ENCODE measurements at places on chromosomes 1 and 21.

- DNase-seq = no peak
These were observed 210.0 kb downstream of the GABPA start for GRCh38 chr21:25944672-25945213.

DNA sequence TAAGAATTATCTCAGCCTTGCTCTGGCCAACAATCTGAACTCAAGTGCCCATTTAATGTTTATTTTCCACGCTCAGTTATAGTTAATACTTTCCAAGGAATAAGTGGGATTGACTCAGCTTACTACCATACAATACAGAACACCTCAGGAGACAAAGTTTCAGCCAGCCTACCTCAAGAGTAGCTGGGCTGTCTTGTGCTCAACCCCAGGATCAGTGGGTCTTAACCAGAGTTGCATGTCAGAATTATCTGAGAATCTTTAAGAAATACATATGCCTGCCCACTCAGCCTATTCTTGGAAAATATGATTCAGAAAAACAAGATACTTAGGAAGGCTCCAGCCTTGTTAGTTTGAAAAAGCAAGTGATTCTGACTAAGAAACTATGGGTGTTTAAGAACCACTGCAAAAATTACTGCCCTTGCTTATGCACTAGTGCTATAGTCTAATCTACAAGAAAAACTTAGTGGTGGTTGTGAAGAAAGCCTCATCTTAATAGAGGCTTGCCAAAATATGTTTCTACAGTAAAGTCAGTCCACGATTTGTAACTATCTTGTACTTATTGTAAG, 20.4 kb downstream of the CDC7 start:
- no peak for DNase-seq

DNA sequence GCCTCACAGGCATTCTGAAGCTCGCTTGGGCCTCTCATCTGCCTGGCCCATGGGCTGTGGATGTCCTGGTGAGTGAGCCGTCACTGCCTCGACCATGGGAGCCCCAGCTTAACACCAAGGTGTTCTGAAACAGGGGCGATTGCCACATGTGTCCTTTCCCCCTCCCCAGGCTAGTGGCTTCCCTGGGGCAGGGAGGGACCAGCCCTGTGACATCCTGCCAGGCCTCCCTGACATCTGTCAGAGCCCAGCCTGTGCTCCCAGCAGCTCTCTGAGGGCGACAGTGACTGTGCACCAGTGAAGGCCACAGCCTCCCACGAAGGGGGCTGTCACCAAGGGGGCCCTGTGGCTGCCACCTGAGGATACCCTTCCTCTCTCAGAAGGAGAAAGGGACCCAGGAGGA, 35.9 kb upstream of the CCDC27 start:
- DNase-seq = no peak

DNA sequence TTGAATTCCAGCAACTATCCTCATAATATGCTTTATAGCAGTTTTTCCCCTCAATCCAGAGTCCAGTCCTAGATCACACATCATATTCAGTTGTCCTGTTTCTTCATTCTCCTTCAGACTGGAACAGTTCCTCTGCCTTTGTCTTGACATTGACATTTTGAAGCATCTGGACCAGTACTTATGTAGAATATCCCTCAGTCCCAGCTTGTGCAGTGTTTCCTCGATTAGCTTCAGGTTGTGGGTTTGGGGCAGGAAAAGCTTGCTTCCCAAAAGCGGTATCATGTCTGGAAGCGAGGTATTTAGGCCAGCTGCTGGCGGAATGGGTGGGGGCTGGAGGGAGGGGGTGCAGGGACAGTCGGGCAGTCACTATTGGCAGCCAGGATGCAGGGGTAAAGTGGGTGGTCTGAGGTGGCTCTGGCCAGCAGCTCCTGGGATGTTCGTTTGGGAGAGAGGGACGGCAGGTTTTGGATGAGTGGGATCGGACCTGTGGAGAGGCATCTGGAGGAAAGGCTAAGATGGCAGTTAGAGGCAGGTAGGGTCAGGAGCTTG, 6.5 kb downstream of the THEMIS2 start:
- no peak for DNase-seq

GRCh38 chr1:231596337-231596791, 30.2 kb upstream of the DISC1 start:
- no peak for DNase-seq

- no peak for DNase-seq
These were observed 26.6 kb downstream of the PTPN14 start for GRCh38 chr1:214524824-214525223.

- DNase-seq = no peak
These were observed 31.3 kb downstream of the XKR8 start for GRCh38 chr1:27990920-27991537.

- DNase-seq = no peak
These were observed 18.4 kb downstream of the LORICRIN start for GRCh38 chr1:153277852-153278251.

GRCh38 chr1:80023358-80023757, 1016.8 kb upstream of the ADGRL4 start:
- DNase-seq = no peak

DNA sequence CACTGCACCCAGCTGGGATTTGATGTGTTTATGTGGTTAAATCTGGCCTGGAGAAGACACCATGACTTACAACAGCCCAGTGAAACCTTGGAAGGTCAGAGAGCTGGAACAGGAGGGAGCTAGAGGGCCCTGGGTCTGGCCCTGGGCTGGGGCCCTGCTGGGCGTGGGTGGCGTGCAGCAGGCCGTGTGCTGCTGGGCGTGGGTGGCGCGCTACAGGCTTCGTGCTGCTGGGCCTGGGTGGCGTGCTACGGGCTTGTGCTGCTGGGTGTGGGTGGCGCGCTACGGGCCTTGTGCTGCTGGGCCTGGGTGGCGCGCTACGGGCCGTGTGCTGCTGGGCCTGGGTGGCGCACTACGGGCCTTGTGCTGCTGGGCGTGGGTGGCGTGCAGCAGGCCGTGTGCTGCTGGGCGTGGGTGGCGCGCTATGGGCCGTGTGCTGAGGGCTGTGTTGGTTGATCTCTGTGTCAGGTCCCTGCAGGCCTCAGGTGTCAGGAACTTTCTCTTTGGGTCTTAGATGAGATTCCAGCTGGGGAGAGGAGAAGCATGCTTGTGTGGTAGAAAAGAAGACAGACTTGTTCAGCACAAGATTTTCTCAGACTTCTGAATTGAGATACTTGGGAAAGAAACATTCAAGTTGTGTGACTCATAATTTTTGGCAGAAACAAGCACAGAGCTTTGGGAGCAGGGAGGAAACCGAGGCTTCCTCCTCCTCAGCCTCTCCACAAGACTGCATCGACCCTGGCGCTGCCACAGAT, 66.0 kb downstream of the COL18A1 start:
- DNase-seq = no peak

- no peak for DNase-seq
These were observed 28.3 kb upstream of the RCSD1 start for GRCh38 chr1:167601442-167602383.

DNA sequence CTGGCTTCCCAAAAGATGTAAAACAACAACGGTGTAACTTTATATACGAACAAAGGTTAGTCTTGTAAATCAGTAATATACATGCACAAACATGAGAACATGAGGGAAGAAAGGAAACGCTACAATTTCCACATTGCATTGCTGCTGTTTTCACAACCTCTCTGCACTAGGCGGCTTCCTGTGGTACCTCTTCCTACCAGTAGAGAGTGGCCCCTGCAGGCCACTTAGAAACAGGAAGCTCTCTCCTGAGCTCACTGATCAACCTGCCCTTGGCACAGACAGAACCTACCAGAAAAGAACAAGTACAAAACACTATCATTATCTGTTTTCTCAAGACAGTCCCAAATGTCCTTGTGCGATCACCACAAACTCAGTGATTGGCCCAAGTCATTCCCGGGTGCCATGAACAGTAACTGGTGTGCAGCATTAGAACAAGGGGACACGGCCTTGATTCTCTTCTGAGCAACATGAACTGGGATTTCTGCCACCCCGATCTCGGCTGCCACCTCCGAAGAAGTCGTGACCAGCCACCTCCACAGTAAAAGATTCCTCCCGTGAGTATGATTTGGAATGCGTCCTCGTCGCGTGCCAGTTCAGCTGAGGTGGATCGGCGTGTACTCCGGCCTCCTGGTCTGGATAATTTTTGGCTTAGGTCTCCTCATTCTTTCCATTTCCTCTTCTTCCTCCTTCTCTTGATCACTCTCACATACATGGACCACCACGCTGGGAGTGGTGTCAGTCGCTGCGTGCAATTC, 5.7 kb upstream of the KCNE1 start:
- no peak for DNase-seq

DNA sequence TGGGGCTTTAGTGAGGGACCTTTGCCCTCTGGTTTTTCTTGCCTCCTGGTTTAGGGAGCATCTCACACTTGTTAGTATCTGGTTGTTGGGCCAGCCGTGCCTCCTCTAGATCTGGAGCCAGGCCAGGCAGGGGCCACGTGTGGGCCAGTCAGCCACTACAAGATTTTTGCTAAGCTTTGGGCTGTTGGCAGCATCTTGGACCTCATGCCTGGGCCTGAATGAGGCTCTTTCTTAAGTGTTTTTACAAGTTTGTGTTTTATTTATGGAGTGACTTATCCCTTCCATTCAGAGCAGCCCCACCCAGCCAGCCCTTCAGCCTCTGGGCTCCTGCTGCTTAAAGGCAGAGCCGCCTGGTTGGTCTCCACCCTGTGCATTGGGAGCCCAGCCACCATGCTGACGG, 1.6 kb upstream of the SH3BGRL3 start:
- no peak for DNase-seq

GRCh38 chr21:39669485-39669884, 56.7 kb downstream of the B3GALT5 start:
- no peak for DNase-seq

- DNase-seq = no peak
These were observed 78.4 kb upstream of the DIRAS3 start for GRCh38 chr1:68128820-68129219.

DNA sequence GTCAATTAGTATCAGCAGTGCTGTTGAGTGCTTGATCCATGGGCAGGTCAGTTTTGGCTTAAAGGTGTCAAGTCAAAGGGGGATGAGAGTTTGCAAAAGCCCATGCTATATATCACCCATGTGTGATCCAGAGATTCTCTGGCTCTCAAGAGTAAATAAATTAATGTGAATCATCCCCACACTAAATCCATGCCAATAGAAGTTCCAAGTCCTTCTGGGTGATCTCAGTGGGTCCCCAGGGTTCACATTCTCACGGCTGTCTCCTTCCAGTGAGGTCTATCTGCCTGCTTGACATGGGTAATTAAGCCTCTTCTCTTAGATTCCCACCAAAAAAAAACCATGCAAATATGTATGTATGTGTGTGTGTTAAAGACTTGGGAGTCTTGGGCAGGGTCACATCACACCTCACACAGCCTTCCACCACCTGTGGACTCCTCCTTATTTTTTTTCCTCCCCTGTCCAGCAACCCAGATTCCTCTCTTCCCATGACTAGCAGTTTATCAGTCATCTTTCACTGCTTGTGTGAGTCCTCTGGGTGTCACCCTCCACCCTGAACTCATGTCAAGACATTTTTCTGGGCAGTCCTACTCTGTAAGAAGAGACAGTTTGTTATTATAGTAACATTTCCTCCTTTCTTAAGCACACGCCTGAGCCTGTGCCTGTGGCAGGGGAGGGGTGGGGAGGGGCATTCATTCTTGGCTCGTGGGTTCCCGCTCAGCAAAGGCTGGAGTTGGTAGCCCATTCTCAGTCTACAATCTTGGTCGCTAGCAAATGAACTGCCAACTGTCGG, 14.3 kb upstream of the S100A11 start:
- no peak for DNase-seq

DNA sequence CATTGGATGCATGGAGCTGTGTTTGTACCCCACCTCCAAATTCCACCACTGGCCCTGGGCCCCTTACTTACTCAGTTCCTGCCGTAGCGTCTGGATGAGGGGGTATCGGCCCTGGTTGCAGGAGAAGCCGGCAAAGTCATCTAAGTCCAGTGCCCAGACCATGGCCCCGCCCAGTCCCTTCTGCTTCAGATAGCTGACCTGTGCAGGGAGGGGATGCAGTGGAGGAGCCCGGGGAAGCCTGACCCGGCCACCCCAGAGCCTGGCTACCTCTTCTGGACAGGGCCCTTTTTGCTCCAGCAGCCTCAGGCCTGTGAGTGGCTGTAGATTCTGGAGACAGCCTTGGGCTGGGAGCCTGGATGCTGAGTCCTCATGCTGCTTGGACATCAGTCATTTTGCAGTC, 11.8 kb downstream of the CHIT1 start:
- DNase-seq = no peak

- DNase-seq = no peak
These were observed 38.8 kb upstream of the GPR153 start for GRCh38 chr1:6299557-6300165.

DNA sequence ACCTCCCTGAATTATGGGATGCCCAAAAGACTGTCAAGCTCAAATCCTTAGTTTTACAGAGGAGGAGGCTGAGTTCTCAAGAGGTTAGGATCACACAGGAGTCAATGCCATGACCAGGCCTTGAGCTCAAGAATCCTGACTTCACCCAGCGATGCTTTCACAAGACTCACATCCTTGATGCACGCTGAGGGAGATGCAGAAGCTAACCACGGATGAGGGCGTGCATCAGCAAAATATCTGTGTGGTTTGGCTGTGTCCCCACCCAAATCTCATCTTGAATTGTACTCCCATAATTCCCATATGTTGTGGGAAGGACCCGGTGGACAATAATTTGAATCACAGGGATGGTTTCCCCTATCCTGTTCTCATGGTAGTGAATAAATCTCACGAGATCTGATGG, 133.2 kb downstream of the KCNJ6 start:
- no peak for DNase-seq

GRCh38 chr1:31856140-31856539, 40.3 kb upstream of the SPOCD1 start:
- no peak for DNase-seq

GRCh38 chr1:181135437-181135731, 46.9 kb downstream of the IER5 start:
- no peak for DNase-seq

DNA sequence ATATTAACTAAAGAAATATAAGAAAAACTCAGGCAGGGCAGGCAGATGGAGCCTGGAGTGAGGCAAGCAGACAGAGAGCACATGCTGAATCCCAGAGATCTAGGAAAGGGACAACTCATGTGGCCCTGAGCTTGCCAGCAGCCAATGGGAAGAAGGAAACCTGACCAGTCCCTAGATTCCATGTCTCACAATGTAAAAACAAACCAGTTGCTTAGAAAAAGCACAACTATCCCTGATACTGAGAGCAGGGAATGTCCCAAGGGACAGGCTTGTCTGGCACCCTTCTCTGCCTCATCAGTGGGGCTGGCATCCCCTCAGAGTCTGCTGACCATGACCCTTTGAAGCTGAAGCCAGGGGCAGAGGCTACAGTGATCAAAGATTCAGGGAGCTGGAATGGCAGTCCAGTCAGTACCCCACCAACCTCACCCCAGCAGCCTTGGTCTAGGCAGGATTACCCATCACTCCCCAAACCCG, 27.8 kb downstream of the HSPG2 start:
- DNase-seq = no peak

DNA sequence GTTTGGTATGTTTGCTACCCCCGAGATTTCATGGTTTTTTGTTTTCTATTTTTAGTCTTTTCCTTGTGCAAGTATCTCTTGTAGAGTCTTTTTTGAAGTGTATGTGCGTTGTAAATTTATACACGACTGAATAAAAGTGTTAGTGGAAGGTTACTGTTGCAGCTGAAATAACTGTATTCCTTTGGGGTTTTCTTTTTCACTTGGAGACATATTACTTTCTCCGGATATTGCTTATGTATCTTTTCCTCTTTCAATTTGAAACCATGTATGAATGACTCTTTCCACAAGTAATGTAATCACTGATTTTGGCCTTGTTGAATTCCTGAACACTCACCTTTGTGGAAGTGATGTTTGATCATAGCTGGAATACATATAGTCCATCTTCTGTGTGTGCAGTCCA, 956 bp downstream of the URB2 start:
- DNase-seq = no peak

All from stimulated activated CD4-positive, alpha-beta T cell treated with anti-CD3 and anti-CD28 coated beads, TNF-alpha, amount 100 ng/mL, for 1 hour (primary cell).